ENCODE measurements at places on chromosomes 5 and 9. TPM values are rescaled to one million over a fixed set of nuclear protein-coding genes. Genes with fewer than 3 reads are reported as not detected.
A peak's percentile ranks its signal among the peaks of the same experiment; 100 is the strongest.

DNA sequence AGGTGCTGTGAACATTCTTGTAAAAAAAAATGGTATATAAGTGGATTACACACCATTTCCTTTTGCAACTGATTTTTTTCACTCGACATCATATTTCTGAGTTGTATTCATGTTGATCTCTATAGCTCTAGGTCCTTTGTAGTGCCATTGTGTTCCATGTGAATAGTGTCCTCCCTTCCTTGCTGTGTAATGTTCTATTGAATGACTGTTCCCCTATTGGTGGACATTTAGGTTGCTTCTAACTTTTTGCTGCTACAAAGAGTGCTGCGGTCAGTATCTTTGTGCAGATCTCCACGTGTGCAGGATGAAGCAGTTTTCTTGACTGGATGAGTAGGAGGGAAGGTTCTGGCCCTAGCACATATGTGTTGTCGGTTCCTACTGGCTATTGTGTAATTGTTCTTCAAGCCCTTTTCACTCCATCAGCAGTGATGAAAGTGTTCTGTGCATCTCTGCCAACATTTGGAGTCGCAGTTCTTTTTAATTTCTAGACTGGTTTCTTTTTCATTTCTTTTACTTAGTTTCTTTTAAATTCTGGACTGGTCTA is 20.2 kb downstream of the DAB2IP start:
- no peaks in the 10 kb centered on the region for H3K36me3 ChIP-seq
- DNase-seq: no peak
- H3K4me1 ChIP-seq: no peaks in the 10 kb centered on the region
- H3K27ac ChIP-seq: no peak overlapping the region
- no peak overlapping the region for H3K4me3 ChIP-seq

DNA sequence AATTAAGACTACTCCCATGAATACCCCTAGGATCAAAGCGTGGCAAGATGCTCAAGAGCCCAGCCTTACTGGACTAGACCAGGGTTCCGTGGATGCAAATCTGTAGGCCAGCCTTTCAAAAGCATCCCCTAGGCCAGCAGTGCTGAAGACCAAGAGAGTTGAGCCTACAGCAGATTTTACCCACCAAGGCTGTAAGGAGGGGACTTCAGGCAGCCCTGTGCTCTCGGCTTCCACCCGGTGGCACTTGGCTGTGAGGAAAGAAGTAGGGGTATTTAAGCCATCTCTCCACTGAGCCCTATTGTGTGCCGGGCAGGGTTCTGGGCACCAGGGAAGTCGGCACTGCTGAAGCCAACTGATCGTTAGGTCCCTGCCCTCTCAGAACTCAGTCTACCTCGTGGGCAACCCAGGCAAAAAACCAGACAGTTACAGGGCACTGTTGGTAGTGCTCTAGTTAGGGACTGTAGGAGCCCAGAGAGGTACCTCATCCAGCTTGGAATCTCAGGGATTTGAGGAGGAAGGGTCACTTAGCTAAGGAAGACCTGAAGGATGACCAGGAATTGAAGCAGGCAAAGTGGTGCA is 25.5 kb downstream of the TCF7 start:
- peaks cover 37% of the 10 kb centered on the region for H3K4me1 ChIP-seq
- peaks cover 22% of the 10 kb centered on the region for H3K36me3 ChIP-seq
- H3K27me3 ChIP-seq: peaks cover 15% of the 10 kb centered on the region
- peak; percentile 31 for DNase-seq
- H3K4me3 ChIP-seq: no peak overlapping the region

MARCHF11 gene
- total RNA-seq: not detected

- no peak overlapping the region for H3K27ac ChIP-seq
- H3K27me3 ChIP-seq: no peaks in the 10 kb centered on the region
- H3K4me1 ChIP-seq: no peaks in the 10 kb centered on the region
Observed at GRCh38 chr9:17401858-17402257, 177.0 kb upstream of the SH3GL2 start.

GRCh38 chr9:121217609-121218292 is 16.1 kb upstream of the RAB14 start:
- no peak overlapping the region for H3K4me3 ChIP-seq
- H3K27me3 ChIP-seq: no peaks in the 10 kb centered on the region
- peaks cover 9% of the 10 kb centered on the region for H3K36me3 ChIP-seq
- H3K4me1 ChIP-seq: peaks cover 28% of the 10 kb centered on the region

DNA sequence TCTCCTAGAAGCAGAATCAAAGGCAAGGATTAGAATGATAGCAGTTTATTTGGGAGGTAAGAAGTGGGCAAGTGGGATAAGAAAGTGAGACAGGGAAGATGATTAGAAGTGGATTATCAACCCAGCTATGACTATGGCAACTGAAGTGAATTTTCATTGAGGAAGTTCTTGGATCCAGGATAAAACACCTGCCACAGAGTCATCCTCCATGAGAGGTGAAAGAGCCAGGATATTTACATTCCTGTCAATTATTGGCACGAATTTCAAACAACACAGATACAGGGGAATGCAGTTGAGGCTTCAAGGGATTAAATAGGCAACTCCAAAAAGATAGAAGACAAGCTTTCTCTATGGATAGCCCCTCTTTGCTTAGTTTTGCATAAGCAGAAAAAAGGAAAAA is 31.8 kb upstream of the ZNF366 start:
- no peak for DNase-seq
- peaks cover 24% of the 10 kb centered on the region for H3K27me3 ChIP-seq
- no peaks in the 10 kb centered on the region for H3K4me1 ChIP-seq

PCDHB7 gene
- not detected for total RNA-seq

Data from activated CD8-positive, alpha-beta memory T cell treated with anti-CD3 and anti-CD28 coated beads, Interleukin-2, amount 10 ng/mL, durations not matched to agents 7 days and 5 days (primary cell).